Lower leg skin (tissue), 4 donors: ENCODE measurements at places on chromosomes 5 and 9.

DNA sequence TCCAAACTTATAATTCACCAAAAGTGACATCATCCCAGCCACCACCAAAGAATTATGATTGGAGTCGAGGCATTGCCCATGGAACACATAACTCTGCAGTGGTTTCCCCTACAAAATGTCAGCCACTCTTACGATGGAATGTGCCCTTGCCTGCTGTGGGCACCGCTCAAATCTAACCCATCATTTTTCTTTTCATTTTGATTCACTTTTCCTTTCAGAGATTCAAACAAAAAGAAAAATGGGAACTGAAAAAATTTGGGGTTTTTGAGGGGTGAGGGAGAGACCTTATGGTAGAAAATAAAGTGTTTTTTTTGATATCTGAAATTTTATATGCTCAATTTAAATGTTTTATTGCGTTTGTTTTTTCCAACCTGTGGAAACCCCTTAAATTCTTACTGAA, 28.1 kb downstream of the SMARCA2 start:
- DNase-seq = no peak

GRCh38 chr9:93471124-93471523, 17.7 kb upstream of the FAM120AOS start:
- DNase-seq = no peak

DNA sequence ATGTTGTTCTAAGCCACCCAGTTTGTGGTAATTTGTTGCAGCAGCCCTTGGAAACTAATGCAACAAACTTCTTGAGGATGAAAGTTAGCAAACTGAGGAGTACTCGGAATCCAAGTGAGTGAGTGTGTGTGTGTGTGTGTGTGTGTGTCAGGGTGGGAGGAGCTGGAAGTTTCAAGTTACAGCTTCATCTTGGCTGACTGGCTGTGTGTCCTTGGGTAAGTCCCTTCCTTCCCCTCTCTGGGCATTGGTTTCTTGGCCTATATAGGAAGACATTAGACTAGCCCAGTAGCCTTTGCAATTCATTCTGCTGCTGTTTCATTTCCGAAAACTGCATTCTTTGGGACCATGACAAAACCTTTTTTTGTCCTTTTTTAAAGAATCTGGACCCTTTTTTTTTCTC, 157.2 kb downstream of the MELK start:
- no peak for DNase-seq

DNA sequence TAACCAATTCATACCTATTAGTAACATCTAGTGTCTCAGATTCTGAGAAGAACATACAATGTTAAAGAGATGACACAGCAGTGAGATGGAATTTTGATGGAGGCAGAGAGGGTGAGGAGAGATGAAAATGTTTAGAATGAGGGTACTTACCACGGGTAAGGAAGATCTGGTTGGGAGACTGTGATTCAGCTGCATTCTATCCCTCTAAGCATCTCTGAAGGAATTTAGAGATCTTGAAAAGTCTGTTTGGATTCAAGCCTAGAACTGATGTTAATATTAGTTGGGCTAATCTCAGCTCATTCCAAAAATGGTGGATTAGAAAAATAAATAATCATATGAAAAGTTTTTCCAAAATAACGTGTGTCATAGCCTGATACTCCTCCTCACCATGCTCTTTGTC, 191.5 kb upstream of the CLINT1 start:
- DNase-seq = no peak

GRCh38 chr5:42581845-42582244, 158.6 kb downstream of the GHR start:
- DNase-seq = no peak
